ENCODE measurements at places on chromosomes 5 and 9. TPM values are rescaled to one million over a fixed set of nuclear protein-coding genes. Genes with fewer than 3 reads are reported as not detected.

Gene PCDHB11
- not detected for total RNA-seq

DNA sequence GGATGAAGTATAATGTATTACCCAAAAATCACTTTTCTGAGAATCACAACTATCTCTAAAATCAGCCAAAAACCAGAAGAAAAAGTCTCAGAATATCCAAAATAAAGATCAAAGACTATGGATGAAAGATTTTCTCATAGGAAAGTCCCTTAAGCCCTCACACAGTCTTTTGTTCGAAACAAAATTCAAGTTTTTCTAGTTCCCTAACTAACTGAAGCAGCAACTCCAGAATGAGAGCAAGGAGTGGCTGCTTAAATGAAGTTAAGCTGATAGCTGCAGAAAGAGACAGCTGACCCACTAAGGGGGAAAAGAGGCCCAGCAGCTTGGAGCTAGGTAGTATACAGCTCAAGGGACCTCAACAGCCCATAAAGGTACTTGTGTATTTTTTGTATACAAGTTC, 8.4 kb downstream of the ZBTB5 start:
- DNase-seq = no peak

Gene SIT1
- total RNA-seq = 28.0 TPM

DNA sequence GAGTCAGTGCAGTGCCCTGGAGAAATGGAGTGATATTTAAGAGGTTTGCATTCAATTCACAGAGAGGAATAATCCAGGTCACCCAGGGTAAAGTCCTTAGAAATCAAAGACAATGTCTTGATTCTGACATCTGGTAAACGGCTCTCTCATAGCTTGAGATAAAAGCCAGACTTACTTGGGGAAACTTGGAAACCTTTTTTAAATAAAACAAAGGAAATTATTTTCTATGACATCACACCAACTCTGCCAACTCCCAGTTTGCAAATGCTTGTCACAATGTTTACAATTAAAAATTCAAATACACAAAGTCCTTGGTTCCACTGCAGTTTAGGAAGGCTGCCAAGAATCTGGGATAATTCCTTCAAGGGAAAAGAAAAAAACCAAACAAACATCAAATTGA, 255.1 kb upstream of the NREP start:
- no peak for DNase-seq

- no peak for DNase-seq
Observed at GRCh38 chr5:62432621-62433064, 20.1 kb downstream of the IPO11 start.

DNA sequence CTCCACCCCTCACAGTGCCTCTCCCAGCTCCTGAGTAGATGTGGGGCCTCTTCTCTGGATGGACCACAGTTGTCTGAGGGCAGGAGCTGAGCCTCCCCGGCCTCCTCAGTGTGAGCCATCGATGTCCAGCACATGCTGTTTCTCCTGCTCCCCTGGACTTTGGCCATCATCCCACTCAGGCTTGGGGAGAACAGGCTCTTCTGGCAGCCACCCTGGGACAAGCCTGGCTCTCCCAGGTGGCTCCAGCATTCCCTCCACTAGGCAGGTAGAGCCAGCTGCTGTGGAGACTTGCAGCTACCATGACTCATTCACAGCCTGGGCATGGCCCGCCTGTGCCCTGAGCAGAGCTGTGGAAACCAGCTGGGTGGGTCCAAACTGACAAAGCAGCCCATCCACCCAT, 77.0 kb downstream of the CSNK1A1 start:
- no peak for DNase-seq

GRCh38 chr5:179230061-179230461, 115.2 kb downstream of the ADAMTS2 start:
- DNase-seq = no peak

Gene GLRA1
- not detected for total RNA-seq

Gene NIM1K
- 0.39 TPM for total RNA-seq
